ENCODE measurements at places on chromosomes 12 and 14.

DNA sequence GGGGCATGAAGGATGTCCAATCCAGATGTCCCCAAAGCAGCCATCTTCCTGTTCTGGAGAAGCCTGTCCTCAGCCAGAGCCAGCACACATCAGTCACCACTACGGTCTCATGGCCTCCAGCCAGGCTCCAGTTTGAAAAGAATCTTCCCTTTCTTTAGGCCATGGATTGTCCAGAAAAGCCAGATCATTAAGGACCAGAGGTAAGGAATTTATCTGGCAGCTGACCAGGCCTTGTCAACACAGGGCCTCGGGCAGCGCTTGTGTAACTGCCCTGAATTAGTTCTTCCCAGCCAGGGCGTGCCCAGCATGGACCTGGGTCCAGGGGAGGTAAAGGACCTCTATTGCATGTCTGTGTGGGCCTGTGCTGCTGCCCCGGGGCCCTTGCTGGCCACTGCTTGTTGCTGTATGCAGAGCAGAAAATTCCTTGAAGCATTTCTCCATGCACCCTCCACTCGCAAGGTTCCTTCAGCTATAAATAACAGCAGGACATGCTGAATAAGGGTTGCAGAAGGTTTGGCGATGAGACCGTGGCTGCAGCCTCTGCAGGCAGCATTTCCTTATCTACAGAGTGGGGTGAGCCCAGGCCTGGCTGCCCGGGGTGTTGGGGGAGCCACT, 21.7 kb upstream of the VPS37B start:
- no peak for DNase-seq

- DNase-seq, result no peak
Observed at GRCh38 chr14:77189479-77189878, 7.9 kb downstream of the TMEM63C start.

- DNase-seq, result no peak
Observed at GRCh38 chr12:1837541-1838204, 17.3 kb downstream of the LRTM2 start.

- no peak for DNase-seq
Observed at GRCh38 chr12:29499235-29499634, 1.7 kb upstream of the OVCH1 start.

DNA sequence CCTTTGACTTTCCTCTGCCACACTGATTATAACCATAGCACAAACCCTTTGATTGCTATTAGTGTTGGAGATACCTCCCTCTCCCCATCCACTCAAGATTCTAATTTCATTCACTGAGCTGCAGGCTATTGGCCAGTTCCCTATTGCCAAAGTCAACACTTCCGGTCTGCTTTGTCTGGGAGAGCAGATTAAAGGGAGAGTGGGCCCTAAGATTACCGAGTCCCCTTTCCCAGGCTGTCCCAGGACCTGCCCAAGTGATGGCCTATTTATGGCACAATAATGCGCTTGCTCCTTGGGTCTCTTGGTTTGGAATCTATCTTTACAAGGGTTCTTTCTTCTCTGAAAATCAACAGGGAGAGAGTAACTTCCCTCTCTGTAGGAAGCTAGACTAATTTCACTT, 42.9 kb upstream of the LTBP2 start:
- DNase-seq, result no peak

- DNase-seq, result no peak
Observed at GRCh38 chr12:122166422-122167349, 7.3 kb downstream of the IL31 start.
